T-cell (primary cell): ENCODE measurements at places on chromosomes 7 and 10.

DNA sequence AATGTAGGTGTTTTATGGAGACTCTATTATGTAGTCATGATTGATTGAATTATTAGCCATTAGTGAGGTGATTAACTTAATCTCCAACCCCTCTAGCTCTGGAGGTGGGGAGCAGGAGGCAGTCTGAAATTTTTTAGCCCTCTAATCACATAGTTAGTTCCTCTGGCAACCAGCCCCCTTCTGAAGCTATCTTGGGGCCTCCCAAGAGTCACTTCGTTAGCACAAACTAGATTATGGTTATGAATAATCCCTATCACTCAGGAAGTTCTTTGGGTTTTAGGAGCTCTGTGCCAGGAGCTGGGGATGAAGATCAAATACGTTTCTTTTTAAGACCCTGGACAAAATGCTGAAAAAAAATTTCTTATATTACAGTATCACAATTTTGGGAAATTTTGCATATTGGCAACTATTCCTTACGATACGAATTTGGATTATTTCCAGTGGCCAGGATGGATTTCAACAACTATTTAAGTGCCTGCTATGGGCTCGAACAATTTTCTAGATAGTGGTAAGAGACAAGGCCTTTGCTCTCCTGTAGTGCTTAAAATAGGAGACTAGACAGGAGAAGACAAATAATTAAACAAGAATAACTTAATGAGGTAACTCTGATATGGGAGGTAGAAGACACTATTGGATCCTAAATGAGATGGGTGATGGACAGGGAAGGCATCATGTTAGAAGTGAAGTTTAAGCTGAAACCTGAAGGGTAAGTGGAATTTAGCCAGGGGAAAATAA is 52.9 kb downstream of the BTAF1 start:
- no peak for DNase-seq

DNA sequence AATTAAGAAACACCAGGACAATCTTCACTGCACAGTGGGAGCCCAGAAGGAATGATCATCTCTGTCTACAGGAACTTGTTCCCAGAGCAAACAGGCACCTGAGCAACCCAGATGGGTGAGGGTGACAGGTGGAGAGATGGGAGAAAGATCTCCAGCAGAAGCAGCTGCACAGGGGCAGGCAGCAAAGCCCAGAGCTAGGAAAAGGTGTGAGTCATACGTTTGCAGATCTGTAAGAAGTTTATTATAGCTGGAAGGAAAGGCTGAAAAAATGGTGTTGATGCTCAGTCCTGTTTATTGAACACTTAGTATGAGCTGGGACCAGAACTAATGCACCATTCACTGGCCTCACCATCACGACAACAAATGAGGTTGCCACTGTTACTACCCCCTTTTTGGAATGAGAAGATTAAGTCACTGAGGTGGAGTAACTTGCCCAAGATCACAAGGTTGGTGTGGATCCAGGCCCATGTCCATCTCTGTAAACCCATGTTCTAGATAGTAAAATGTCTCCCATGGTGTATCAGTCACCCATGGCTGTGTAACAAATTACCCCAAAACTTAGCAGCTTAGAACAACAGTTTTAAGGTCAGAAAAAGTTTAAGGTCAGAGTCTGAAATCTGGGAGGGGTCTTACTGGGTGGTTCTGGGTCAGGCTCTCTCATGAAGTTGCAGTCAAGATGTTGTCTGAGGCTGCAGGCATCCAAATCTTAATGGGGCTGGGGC is 506.9 kb downstream of the RPS24 start:
- no peak for DNase-seq

DNA sequence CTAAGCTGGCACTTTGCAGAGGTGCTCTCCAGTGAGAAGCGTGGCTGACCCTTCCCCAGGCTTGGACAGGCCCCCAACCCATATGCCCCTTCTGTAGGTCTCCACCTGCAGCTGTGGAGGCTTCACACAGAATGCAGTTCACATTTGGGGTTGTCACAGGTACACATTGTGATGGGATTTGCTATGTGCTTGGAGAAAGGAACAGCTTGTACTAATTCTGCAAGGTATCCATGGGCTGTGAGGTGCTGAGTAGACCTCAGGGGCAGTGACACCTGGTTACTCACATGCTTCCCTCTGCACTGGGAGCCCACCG is 188.9 kb downstream of the CXCL12 start:
- DNase-seq, result no peak

- DNase-seq, result no peak
Measured at GRCh38 chr10:131650169-131650705, 250.6 kb upstream of the PPP2R2D start.

DNA sequence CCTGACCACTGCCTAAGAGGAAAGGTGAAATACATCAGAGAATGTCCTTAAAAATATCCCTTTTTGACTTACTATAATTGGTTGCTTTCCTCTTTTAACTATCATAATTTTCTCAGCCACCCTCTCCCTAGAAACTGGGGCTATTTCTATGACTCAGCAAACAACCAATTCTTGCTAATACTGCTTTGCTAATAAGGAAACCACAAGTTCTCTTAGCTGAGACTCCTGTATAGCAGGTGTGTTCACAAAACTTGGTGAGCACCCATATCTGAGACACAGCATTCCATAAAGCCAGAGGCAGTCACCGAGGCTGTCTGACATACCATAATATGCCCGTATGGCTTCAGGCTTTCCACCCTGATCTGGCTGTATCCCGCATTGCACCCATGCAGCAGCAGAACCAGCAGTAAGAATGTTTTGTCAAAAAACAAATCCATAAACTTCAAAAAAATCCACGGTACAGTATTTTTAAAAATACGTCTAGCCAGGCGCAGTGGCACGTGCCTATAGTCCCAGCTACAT is 191.7 kb upstream of the C7orf33 start:
- DNase-seq, result no peak

- no peak for DNase-seq
Measured at GRCh38 chr7:22791204-22792158, 31.2 kb downstream of the TOMM7 start.

DNA sequence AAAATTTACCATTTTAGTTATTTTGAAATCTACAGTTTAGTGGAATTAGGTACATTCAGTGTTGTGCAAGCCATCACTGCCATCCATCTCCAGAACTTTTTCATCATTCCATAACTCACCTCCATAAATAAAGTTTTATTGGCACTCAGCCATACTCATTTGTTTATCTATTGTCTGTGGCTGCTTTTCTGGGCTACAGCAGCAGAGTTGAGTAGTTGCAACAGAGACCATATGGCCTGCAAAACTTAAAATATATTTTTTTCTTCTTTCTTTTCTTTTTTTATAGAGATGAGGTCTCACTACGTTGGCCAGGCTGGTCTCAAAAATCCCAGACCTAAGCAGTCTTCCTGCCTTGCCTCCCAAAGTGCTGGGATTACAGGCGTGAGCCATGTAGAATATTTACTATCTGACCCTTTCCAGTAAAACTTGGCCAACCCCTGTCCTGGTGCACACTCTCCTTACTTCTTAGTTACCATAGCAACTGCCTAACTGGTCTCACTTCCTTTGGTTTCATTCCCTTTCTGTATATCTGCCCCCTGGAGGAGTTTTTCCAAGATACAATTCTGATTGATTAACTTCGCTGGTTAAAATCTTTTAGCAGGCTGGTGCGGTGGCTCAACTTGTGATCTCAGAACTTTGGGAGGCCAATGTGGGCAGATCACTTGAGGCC is 133.2 kb downstream of the CUX1 start:
- DNase-seq, result no peak

DNA sequence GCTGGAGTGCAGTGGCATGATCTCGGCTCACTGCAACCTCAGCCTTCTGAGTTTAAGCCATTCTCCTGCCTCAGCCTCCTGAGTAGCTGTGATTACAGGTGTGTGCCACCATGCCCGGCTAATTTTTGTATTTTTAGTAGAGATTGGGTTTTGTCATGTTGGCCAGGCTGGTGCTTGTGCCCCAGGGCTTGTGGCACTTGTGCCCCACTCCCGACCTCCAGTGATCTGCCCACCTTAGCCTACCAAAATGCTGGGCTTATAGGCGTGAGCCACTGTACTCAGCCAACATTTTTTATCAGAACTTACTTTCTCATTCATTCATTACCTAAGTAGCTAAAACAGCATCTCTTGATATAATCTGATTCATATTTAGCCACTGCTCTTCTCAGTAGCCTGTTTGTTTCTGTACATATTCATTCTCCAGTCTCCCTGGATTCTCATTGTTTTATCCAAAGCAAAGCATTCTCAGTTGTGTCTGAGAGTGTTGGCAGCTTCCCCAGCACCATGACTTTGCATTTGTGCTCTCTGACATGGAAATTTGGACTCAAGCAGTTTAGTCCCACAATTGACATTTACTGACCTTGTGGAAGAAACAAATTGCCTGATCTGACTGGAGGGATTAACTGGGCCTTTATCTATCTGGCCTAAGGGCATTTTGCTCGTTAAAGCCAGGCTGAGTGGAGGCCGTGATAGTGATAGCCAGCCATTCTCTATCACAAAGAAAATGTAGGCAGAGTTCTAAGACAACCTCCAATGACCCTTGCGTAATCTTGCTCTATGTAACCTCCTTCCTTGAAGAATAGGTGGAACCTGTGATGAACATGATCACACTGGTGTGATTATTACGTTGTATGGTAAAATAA is 44.9 kb downstream of the AKR1B15 start:
- DNase-seq, result no peak

- DNase-seq, result no peak
Measured at GRCh38 chr7:134879815-134880475, 100.5 kb downstream of the CALD1 start.

- DNase-seq, result no peak
Measured at GRCh38 chr10:8389630-8390029, 335.1 kb downstream of the GATA3 start.

DNA sequence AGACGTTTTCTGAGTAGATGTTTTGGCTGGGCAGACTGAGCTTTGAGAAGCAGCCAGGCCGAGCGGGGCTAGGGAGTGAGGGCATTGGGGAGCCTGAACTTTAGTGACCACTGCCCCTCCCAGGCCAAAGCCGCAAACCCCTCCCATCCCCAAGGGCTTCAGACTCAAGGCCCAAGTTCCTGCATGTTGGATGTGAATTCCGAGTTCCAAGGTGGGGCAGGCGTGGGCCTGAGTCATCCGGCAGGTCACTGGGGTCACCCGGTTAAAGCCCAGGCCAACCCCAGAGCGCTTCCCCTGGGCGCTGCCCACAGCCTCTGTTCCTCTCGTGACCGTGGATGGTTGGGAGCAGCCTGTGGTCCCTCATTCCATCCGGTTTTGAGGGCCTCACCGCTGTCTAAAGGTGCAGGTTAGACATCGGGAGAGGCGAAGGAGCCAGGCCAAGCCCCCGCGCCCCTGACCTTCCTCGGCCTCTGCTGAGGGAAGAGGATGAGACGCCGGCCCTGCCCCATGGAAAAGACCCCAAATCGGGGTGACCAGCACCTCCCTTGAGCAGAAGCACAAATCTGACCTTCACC is 6.9 kb upstream of the PDGFA start:
- DNase-seq, result no peak

DNA sequence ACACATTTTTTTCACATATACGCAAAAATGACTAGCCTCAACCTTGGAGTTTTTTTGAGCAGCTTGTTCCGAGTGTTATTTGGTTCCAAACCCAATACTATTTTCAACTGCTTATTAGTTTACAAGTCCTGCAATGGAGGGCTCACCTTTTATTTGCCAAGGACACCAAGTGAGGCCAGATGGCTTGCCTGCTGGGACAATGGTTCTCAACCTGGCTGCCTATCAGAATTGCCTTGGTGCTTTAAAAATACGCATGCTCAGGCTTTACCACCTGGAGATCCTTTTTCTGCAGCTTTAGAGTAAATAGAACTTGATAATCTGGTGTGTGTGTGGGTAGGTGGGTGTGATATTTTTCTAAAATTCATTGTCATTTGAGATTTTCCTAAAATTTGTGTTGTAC is 276.8 kb downstream of the MTERF1 start:
- DNase-seq, result no peak

- DNase-seq, result no peak
Measured at GRCh38 chr10:26520575-26520974, 82.4 kb downstream of the APBB1IP start.

DNA sequence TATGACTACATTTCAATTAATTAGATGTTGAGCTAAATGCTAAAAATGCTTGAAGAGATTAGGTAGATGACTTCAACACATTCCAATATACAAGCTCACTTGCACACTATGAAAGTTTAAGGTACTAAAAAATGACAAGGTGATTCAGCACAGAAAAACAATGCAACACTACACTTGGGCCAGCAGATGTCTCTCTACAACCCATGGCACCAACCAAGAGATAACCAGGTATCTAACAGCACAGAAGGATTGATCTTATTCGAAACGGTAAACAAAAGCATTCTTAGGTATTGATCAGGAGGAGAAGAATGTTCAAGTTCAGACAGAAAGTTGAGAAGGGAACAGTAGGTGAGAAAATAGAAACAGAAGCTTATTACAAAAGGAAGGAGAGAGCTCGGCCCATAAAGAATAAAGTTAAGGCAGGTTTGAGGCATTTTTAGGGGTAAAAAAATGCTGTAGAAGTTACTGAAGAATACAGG is 248.2 kb upstream of the KLF14 start:
- DNase-seq, result peak; percentile 19

- DNase-seq, result no peak
Measured at GRCh38 chr7:155950898-155951553, 138.8 kb upstream of the SHH start.

GRCh38 chr7:70837589-70837988 is 294.4 kb upstream of the GALNT17 start:
- DNase-seq, result no peak

- DNase-seq, result no peak
Measured at GRCh38 chr7:22417349-22417748, 60.4 kb upstream of the RAPGEF5 start.

- no peak for DNase-seq
Measured at GRCh38 chr7:69318794-69319193, 279.5 kb upstream of the AUTS2 start.
